Left lung (tissue), 14 donors: ENCODE measurements at places on chromosomes 2 and 18. TPM values are rescaled to one million over a fixed set of nuclear protein-coding genes. Genes with fewer than 3 reads are reported as not detected.

DNA sequence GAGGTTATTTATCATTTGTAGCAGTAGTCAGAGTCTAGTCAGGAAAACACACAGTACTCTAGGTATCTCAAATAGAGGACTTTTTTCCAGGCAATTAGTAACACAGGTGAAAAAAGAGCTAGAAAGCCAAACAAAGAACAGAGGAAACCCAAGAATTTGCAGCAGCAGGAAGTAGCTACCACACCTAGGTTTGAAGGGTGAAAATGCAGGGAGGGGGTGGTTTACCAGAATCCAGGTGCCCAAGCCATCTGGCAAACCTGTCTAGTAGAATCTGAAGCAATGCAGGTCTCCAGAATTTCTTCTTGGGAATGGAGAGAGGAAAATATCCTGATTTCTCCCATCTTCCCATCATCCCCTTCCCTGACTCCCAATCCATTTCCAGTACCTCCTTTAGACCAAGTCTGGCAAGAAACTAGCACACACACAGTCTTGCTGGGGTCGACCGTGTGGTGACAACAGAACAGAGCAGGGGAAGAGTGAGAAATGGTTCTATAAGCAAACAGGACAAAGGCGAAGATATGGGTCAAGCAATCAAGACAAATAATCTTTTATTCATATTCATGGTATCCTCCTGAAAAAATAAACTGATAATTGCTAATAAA lies 231.9 kb upstream of the MMADHC start:
- H3K36me3 ChIP-seq, result no peaks in the 10 kb centered on the region
- H3K27ac ChIP-seq, result no peak overlapping the region
- H3K27me3 ChIP-seq, result no peaks in the 10 kb centered on the region
- H3K4me1 ChIP-seq, result no peaks in the 10 kb centered on the region
- no peak for DNase-seq

DNA sequence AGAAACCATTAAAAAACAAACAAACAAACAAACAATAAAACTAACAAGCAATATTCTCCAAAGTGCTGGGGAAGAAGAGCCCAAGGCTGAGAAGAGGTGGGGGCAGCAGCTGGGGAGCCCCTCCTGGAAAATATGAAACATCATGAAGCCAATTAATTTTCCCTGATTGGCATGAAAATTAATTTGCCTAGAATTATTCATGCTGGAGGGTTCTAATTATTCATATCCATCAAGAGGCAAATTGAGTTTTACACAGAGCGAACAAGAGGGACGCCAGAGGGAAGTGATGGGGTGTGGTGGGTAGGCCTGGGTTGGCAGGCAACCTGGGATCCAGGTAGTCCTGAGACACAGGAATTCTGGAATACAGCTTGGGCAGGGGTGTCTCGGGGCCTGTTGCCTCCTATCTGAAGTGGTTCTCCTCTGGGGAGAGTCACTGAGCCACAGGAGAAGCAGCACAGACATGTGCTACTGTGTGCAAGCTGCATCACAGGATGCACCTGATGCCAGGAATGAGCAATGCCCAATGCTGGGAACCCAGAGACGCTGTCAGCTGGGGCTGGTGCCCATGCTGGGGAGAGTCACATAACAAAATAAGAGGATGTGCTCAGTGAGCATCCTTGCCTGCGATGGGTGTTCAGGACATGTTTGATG lies 100.5 kb downstream of the TEX51 start:
- H3K27ac ChIP-seq, result no peak overlapping the region
- no peaks in the 10 kb centered on the region for H3K36me3 ChIP-seq
- no peak overlapping the region for H3K4me3 ChIP-seq
- no peaks in the 10 kb centered on the region for H3K4me1 ChIP-seq
- no peaks in the 10 kb centered on the region for H3K27me3 ChIP-seq

DNA sequence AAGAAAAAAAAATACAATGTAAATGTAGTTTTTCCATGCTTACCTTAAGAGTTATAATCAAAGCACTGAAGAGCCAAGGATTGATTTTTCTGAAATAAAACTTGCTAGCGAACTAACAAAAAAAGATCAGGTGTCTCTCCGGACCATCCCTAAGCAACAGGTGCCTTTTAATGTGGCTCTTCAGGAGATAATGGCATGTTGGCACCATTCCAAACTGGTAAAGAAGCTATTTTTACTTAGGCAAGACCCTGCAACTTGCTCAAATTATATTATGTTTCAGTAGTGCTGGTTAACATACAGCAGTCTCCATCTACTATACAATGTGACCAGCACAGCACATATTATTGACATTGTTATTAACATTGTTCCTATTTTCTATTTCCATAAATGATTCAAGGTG lies 2.3 kb upstream of the GCC2 start:
- no peak overlapping the region for H3K27ac ChIP-seq
- no peak overlapping the region for H3K4me3 ChIP-seq
- DNase-seq, result no peak
- H3K27me3 ChIP-seq, result no peaks in the 10 kb centered on the region

- no peaks in the 10 kb centered on the region for H3K36me3 ChIP-seq
- DNase-seq, result no peak
- H3K4me1 ChIP-seq, result no peaks in the 10 kb centered on the region
- no peak overlapping the region for H3K27ac ChIP-seq
- H3K27me3 ChIP-seq, result no peaks in the 10 kb centered on the region
- H3K4me3 ChIP-seq, result no peak overlapping the region
Measured at GRCh38 chr2:35891936-35892335, 463.6 kb upstream of the CRIM1 start.

DNA sequence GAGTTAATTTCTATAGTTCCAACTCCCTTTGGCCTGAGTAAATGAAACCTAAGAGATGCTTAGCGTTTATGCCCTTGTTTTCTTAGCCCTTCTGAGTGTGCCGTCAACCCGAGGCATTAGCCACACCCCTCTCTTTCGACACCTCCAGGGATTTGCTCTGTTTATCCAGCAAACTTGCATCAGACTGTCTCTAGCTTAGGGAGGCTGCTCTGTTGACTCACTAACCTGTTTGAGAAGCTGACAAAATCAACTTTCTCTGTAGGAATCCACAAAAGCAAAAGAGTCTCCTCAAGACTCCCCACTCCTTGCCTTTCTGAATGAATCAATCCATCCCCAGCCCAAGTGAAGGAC lies 317.6 kb downstream of the TNS1 start:
- peaks cover 3% of the 10 kb centered on the region for H3K4me1 ChIP-seq
- H3K36me3 ChIP-seq, result no peaks in the 10 kb centered on the region
- H3K27me3 ChIP-seq, result no peaks in the 10 kb centered on the region
- no peak overlapping the region for H3K4me3 ChIP-seq

DNA sequence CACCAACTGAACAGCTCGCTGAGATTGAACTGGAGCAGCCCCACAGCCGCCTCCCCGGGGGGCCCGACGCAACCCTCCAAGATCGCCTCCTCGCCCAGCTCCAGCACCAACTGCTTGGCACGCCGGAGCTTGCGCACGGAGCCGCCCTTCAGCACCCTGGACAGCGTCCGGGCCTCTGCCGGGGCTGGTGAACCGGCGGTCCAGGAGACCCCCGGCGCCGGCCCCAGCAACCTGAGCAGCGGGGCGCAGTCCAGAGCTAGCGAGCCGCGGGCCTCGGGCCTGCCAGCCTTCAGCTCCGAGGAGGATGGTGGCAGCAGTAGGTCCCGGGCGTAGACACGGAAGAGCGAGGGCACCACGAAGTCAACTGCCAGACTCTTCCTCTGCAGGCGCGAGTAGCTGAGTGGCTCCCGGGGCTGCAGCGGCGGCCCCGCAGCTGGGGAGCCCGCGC lies 1.2 kb downstream of the ALK start:
- DNase-seq, result peak; percentile 86
- H3K4me1 ChIP-seq, result peaks cover 18% of the 10 kb centered on the region
- H3K27me3 ChIP-seq, result peaks cover 46% of the 10 kb centered on the region

GRCh38 chr18:44474591-44474990 lies 206.1 kb upstream of the SETBP1 start:
- H3K27me3 ChIP-seq, result no peaks in the 10 kb centered on the region
- no peak for DNase-seq
- H3K4me1 ChIP-seq, result no peaks in the 10 kb centered on the region
- H3K27ac ChIP-seq, result no peak overlapping the region
- no peaks in the 10 kb centered on the region for H3K36me3 ChIP-seq
- no peak overlapping the region for H3K4me3 ChIP-seq

TLX2 gene
- not detected for total RNA-seq

SDC1 gene
- 127 TPM for total RNA-seq

ITGB1BP1 gene
- total RNA-seq, result 82.4 TPM

IL18R1 gene
- total RNA-seq, result 3.8 TPM

SERPINB4 gene
- 0.42 TPM for total RNA-seq

SLC9A2 gene
- total RNA-seq, result 0.58 TPM

KLHL30 gene
- total RNA-seq, result 1.0 TPM

SLC38A11 gene
- 0.63 TPM for total RNA-seq

ST6GAL2 gene
- total RNA-seq, result 2.2 TPM
